Muscle of arm (tissue), 14 donors: ENCODE measurements at places on chromosomes 11 and 22.

GRCh38 chr11:16512899-16513241, 156.5 kb upstream of the SOX6 start:
- DNase-seq: no peak

GRCh38 chr11:71267807-71268421, 15.5 kb upstream of the SHANK2 start:
- DNase-seq: no peak

DNA sequence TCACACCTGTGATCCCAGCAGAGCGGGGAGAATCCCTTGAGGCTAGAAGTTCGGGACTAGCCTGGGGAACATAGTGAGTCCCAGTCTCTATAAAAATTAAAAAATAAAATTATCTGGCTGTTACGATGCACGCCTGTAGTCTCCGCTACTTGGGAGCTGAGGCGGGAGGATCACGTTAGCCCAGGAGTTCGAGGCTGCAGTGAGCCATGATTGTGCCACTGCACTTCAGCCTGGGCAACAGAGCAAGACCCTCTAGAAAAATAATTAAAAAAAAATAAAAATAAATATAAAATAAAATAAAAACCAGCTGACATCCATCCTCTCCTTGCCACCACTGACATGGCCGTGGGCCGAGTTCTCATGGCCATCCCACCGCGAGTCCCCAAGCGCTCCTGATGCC, 7.7 kb upstream of the RTN4R start:
- DNase-seq: no peak

GRCh38 chr11:116742104-116742503, 30.7 kb downstream of the BUD13 start:
- no peak for DNase-seq

DNA sequence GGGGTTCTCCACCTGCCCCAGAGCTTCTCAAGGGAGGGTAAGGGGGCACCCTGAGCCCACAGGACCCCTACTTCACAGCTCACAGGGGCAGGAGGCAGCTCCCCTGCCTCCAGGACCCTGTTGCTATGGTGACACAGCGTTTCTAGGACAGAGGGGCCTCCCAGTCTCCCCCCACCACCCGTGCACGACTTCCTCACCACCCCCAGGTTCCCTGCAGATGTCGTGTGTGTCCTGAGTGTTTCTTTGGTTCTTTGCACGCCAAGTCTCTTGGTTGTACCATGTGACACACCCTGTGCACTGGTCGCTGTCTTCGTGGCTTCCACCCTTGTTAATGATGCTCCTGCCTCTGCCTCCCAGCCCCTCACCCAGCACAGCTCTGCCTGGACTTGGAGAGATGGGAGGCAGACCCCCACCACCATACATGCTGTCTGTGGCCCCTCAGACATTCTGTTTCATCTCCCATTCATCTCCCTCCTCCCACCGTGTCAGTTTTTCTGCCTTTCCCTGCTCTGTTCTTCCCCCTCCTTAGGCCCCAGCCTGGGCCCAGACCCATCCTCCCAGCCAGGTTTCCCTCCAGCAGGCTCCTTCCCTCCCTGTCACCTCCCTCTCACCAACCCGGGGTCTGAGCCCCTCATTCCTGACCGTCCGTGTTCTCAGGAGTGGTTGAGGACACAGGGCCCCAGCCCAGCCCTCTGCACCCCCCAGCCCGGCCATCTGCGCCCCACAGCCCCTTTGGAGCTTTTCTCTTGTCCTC, 24.5 kb upstream of the RAB1B start:
- no peak for DNase-seq

DNA sequence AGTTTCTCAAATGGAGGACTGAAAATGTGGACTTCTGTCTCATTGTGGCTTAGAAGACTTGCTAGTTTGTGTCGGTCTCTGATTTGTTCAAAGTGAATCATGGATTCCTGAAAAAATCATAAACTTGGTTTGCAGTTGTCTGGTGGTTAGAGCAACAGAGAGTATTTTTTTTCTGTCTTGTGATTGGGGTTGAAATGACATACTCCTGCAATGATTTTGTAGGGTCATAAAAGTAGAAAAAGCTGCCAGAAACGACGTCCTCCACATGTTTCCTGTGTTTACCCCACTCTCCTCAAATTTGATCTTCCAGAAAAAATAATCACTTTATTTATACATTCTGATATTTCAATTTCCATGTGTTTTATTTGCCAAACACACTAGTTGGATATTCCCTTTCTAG, 219.2 kb upstream of the PGR start:
- no peak for DNase-seq

DNA sequence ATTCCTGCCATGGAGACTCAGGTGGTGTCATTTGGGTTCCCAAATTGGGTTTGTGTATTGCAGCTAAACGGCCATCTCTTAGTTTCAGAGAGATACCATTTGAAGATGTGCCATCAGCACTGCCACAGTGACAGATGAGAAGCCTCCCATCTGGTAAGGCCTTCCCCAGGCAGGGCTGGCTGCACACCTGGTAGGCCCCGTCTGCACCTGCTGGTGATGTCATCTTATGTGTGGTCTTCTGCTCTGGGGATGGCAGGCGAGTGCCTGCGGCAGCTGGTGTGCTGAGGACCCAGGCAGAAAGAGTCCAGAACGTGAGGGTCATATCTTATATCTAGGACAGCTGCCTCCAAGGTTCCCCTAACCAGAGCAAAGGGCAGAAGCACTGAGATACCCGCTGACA, 100.6 kb downstream of the CSNK2A3 start:
- no peak for DNase-seq
